ENCODE measurements at places on chromosomes 4 and X.

DNA sequence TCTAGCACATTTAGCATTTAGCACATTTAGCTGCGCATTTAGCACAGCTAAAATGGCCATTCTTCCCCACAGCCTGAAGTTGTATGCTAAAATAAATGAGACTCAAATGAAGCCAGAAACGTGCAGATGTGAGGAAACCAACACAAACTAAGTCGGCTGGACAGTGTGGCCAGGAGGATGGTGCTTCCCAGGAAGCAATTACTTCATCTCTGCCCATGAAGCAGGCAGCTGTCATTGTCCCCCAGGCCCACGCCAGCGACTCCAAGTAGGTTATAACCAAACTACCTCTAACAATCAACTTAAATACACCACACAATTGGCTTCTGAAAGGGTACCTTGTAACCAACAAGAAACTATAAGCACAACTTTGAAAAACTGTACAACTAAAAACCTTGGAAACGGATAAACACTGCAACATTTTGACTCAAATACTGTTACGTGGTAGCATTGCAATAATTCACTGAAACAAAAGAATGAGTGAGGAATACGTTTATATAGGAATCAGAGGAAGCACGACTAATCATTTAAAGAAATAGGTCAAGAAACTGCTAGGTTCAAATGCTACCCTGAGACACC is 39.2 kb downstream of the AFAP1 start:
- no peak for DNase-seq

DNA sequence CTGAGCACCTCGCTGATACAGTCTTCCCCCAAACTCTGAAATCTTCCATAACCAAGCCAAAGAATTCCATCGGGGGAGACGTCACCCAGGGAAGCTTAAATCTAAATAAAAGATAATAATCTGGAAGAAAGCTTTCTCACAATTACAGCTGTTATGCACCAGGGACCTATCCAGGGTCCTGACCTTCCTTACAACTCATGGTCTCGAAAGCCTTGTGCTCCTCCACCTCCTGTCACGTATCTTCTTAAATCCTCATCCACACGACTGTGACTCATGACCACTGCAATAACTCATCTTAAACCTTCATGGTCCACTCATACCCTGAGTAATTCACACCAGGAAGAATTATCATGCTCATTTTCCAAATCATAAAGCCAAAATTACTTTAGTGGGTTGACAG is 166.8 kb upstream of the FRG1 start:
- DNase-seq = no peak

DNA sequence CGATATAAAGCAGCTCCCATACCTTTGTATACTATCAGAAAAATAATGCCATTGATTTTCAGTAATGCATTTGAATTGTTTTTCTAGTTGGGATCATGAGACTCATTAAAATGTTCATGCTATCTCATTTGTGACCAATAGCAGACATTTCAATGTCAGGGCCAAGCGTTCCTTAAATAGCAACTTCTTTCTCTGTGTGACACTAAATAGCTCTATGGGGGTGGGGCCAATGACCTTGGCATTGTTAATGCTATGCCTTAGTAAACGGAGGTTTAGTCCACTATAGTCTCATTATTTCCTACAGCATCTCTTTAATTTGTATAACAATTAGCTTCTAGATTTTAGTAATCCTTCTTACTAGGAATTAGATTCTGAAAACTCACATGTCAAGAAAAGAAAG is 48.6 kb upstream of the ARHGAP24 start:
- DNase-seq = no peak

GRCh38 chr4:39446842-39447573 is 11.7 kb downstream of the RPL9 start:
- peak; percentile 68 for DNase-seq

DNA sequence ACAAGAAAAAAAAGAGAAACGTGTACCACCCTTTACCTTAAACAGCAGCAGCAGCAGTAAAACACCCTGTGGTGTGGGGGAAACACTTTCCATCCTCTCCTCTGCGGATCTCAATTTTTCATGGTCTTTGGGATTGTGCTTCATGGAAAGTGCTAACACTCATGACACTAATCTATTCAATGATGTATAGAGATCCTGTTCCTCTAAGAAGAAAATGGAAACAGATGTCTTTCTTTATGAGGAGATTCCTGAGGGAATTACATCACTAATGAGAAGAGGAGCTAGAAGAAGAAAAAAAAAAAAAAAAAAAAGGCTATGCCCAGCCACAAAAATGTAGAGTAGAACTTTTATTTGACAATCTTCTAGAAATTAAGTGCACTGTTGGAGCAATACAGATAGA is 62.9 kb upstream of the NDST3 start:
- DNase-seq = no peak

- DNase-seq = no peak
Observed at GRCh38 chrX:25600776-25601175, 537.4 kb upstream of the MAGEB18 start.

GRCh38 chr4:91243132-91243531 is 1060.6 kb upstream of the GRID2 start:
- no peak for DNase-seq

DNA sequence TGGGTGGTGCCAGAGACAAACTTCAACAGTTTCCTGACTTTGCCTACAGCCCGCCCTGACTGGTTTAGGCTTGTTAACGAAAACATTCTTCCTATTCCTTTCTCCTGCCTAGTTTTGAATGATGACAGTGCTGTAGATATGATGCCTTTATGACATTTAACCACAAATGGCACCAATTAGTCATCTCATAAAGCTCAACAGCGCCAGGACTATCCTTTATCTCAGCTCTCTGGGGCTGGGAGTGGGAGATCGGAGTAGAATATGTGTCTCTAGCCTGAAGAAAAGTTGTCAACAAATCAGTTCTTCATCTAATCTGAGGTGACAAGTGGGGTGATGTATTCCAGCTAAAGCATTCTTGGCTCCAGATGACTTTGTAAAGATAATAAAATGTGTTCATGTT is 64.6 kb upstream of the SH3RF1 start:
- DNase-seq = no peak

- DNase-seq = no peak
Observed at GRCh38 chr4:120749445-120750151, 172.9 kb downstream of the PRDM5 start.

DNA sequence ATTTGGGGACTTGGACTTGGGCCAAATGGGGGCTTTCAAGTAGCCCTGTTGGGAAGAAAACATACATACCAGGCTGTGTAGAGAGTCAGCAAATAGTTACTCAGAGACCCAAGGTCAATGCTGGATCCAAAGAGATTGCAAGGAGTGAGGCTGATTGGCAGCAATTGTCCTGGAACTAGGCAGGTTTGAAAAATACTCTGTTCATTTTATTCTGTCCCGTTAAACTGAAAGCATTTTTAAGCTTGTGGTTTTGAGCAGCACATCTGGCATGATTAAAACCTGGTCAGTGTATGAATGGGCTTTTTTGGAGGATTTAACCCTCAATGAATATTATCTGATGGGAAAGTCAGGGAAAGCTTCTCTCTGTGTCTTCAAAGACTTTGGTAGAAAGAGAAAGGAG is 294.3 kb upstream of the BOD1L1 start:
- no peak for DNase-seq

GRCh38 chr4:37604461-37604860 is 81.7 kb downstream of the RELL1 start:
- DNase-seq = no peak

- no peak for DNase-seq
Observed at GRCh38 chr4:69066945-69067344, 29.3 kb upstream of the UGT2B7 start.

DNA sequence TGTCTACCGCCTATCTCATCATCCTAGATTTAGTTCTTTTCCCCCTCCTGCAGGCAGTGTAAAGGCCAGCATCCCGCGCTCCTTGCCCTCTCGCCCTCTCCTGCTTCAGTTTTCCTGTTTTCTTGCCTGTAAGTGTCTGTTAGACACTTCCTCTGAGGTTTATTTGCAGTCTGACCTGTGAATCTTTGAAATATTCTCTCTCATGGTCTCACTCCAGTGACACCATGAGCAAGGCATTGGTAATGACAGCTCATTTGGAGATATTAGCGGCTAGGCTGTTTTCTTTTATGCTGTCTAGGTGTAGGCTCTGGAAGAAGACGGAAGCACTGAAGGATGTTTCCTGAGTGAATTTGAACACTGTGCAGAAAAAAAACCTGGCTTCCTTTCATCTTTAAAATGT is 179.6 kb downstream of the KDR start:
- DNase-seq = no peak

DNA sequence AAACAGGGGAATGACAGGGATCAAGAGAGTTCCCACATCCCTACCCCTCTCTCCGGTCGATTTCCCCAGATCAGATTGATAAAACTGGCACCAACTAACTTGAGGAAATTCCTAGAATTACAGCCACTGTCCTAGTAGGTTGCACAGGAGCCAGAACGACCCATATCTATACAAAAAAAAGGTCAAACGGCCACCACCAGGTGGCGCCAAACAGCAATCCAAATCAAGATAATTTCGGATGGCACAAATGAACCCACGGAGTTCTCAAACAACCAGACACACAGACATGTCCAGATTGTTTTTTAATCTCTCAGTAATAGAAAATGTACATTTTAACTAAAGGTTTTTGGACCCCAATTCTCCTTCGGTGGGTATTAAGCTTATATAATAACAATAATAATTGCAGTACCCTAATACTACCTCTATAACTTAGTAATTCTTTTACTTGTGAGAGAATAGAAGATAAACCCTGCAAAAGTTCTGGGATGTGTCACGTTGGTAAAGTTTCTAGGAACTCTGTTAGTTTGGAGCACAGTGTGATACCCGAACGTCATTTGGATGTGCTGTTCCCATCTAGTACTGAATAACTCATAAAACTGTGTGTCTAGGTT is 212.6 kb downstream of the SPOCK3 start:
- DNase-seq = peak; percentile 88

DNA sequence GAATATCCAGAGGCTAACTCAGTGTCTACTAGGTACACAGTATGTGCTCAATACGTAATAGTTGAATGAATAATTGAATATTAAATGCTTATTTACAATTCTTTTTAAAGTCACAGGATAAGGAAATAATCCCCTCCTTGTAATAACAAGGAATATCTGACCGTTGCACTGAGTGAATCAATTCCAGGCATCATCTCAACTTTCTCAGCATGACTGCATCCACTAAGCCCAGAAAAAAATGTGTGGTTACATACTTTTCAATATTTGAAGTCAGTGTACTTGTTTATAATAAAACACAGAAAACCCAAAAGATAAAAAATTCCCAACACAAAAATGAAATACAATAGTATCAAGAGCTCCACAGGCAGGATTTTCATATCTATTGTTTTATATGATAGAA is 105.4 kb downstream of the TMEM144 start:
- DNase-seq = no peak

DNA sequence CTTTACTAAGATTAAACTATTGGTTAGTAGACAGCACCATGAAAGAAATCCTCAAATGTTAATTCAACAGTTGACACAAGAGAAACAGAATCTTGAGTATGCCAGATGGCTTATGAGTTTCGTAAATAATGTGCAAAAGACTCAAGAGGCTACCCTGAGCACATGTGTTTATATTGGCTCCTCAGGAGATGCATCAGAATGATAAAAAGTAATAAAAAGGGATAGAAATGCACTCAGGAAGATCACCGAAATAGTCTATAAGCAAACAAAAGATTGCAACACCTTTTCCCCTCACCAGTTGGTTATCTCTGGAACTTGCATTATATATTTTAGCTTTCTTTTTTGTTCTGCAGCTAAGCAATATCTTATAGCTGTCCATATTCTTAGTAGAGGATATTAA is 84.4 kb downstream of the SCFD2 start:
- no peak for DNase-seq

- DNase-seq = no peak
Observed at GRCh38 chr4:18185491-18185890, 163.9 kb upstream of the LCORL start.

DNA sequence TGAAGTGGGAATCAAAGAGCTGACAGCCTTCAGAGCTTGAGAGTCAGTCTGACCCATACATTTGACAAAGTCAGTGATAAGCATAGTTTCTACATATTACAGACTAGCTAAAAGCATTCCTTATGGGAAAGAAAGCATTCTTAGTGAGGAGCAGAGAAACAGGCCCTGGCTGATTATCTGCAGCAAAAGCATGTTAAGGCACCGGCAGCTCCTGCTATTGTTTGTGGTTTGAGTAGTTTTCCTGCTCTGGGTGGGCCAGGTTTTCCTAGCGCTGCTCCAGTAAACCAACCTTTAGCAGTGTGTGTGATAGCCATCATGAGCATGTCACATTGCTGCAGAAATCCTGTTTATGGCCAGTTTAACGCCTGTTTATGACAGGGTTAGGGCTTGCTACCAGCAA is 51.6 kb upstream of the WDR1 start:
- no peak for DNase-seq

GRCh38 chr4:108560616-108561015 is 59.8 kb upstream of the RPL34 start:
- no peak for DNase-seq

- DNase-seq = no peak
Observed at GRCh38 chr4:6030679-6031078, 12.4 kb upstream of the C4orf50 start.

DNA sequence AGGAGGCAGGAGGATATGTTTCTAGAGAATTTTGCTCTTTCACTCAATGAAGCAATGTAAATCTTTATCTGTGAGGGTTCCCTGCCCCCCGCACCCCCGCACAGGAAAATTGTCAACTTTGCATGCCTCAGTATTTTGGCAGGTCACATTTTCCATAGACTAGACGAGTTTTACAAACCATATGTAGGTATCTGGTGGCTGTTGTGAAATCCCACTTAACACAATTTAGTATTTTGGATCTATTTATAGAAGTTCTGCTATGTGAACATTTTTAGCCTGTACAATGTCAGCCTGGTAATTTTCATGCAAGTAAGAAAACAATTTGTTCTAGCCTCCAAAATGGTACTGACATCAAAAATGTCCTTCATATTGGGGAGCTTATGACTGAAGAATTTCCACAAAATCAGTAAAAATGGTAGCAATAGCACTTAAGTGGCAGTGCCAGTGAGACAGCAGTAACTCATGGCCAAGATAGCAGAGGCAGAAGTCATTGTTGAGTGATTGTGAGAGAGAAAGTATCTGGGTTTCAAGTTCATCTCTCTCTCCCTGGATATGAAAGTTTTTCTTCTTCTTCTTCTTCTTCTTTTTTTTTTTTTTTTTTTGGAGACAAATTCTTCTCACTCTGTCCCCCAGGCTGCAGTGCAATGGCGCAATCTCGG is 12.4 kb upstream of the FRYL start:
- DNase-seq = no peak

- no peak for DNase-seq
Observed at GRCh38 chrX:122869171-122869570, 314.9 kb upstream of the GRIA3 start.

DNA sequence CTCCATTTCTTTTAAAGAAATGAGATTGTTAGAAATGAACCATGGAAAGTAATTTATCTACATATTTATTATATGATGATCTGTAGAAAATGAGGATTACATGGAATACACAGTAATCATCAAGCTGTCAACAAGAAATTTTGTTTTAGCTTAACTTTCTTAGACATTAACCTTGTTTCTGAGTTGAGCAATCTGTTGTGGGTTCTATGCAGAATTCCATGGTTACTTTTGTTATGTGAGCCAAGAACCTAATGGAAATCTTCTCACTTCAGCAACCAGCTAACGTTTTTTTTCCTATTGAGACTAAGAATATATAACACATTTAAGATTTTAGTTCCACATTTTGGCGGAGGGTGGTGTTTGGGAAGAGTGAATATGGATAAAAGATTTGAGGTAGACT is 136.1 kb upstream of the SLC4A4 start:
- no peak for DNase-seq

GRCh38 chr4:47746122-47746521 is 91.7 kb downstream of the CORIN start:
- DNase-seq = no peak
